Left hindlimb (tissue), 1 donor: ENCODE measurements at places on chromosomes 5 and 9.

GRCh38 chr5:131928957-131929356 lies 16.5 kb downstream of the MEIKIN start:
- DNase-seq: no peak

- DNase-seq: no peak
Measured at GRCh38 chr5:75510417-75510835, 1.0 kb downstream of the CERT1 start.

GRCh38 chr9:98755006-98755618 lies 41.2 kb downstream of the ANKS6 start:
- no peak for DNase-seq

GRCh38 chr5:150340614-150341255 lies 16.8 kb upstream of the TCOF1 start:
- DNase-seq: no peak

GRCh38 chr9:137070201-137070905 lies at the start of gene SAPCD2:
SAPCD2 (minus strand) TSS chr9:137070557; CDS start chr9:137070460, 97 bp downstream.
- peak; percentile 86 for DNase-seq

- peak; percentile 86 for DNase-seq
Measured at GRCh38 chr5:178121391-178122276, 8.3 kb downstream of the N4BP3 start.

GRCh38 chr5:99068944-99069650 lies 140.3 kb upstream of the CHD1 start:
- DNase-seq: no peak

GRCh38 chr9:34957492-34958410 lies at the start of gene PHF24:
PHF24 (plus strand) TSS chr9:34958285; CDS start chr9:34971299, 13,014 bp downstream.
- DNase-seq: peak; percentile 36

GRCh38 chr5:167949435-167949834 lies 342.0 kb upstream of the WWC1 start:
- no peak for DNase-seq

- peak; percentile 86 for DNase-seq
Measured at GRCh38 chr9:16870596-16871335, at the start of gene BNC2. BNC2 (minus strand) TSS chr9:16870670; CDS start chr9:16870648, 22 bp downstream.

GRCh38 chr5:5159282-5160103 lies 19.4 kb downstream of the ADAMTS16 start:
- no peak for DNase-seq

- no peak for DNase-seq
Measured at GRCh38 chr9:4324513-4324912, 24.6 kb upstream of the GLIS3 start.

GRCh38 chr5:124398460-124398859 lies 348.0 kb downstream of the ZNF608 start:
- DNase-seq: no peak

GRCh38 chr5:126847826-126848251 lies 70.9 kb downstream of the LMNB1 start:
- DNase-seq: no peak

DNA sequence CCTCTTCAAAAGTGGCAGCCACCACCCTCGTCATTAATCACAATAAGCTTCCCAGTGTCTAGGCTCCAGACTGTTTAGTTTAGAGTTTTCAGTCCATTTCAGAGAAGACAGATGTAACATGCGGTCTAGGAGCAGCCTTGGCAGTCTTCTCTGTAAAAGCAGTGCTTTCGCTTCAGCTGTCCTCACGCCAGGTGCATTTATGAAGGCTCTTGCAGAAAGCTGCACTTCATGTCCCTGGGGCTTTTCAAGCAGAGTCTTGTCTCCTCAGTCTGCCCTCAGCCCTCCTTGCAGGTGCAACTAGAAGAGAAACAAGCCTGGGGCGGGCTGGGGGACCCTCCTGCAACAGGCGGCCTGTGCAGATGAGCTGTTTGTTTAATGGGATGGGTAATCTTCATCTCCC lies 281.9 kb downstream of the DRD1 start:
- no peak for DNase-seq

DNA sequence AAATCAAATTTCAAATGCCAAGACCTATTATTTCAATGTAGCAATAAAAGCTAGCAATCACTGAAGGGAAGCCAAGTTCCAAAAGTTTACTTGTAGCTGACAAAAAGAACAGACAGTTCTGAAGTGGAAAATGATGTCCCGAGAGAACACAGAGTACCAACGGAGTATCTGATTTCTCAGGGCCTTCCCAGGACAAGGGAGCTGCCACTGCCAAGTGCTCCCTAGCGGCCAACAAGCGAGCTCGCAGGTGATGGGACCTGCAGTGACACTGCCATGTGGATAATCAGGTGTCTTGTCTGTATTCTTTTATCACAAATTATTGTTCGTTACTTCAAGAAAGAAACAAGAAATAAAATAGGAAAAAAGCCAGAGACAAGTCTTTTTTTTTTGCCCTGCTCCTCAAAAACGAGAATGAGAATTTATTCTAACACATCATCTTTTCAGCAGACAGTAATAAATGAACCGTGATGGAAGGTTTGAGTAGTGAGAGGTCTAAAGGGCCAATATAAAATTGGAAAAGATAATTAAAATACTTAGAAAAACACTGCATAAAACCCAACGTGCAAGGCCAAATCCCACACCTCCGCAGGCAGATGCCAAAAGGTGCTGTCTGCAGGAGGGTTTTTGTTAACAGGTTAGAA lies 159.4 kb downstream of the MYO10 start:
- DNase-seq: no peak

DNA sequence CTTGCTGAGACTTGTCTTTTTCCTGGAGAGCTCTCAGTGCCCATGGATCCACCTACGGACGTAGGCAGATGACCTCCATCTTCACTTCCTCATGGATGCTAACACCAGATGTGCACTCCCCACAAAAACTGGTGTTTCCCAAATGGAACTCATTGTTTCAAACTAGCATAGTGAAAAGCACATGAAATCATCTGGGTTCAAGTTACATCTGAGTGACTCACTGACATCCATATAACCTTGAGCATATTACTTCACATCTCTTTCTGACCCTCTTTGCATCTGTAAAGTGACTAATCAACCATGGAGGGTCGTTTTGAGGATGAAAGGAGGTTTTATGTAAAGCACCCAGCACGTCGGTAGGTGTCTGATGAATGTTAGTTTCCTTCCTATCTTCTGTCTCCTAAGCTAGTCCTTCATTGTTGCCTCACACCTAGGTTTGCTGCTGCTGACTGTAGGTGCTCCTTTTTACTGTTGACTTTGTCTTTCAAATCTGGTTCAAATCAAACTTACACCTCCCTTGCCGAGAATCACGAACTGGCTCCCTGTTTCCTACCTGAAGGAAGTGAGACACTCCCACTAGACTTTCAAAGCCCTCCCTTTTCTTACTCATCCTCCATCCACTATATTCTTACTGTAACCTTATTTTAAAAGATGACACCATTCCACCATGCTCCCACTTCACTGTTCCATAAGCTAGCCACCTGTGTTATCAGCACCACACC lies 10.3 kb downstream of the OCLN start:
- DNase-seq: no peak

- no peak for DNase-seq
Measured at GRCh38 chr5:128081111-128081851, 2.3 kb upstream of the SLC12A2 start.

GRCh38 chr5:78634634-78635033 lies 13.9 kb downstream of the LHFPL2 start:
- no peak for DNase-seq

- no peak for DNase-seq
Measured at GRCh38 chr5:1107167-1108022, 4.5 kb downstream of the SLC12A7 start.

- no peak for DNase-seq
Measured at GRCh38 chr5:27325513-27325912, 287.1 kb upstream of the CDH9 start.

DNA sequence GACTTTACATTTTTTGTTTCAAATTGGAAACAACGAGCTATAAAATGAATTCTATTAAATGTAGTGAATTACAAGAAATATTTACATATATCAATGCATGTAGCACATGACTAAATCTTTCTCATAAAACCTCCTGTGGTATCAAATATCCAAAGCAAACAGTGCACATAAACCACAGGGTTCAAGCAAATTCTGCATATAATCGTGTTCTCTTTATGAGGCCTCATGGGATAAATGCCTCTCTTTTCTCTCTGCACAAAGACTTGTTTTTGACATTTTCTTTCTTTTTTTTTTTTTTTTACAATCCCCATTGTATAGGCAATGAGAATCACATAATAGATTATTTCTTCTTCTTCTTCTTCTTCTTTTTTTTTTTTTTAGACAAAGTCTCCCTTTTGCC lies 1117.2 kb upstream of the DMAC1 start:
- no peak for DNase-seq

DNA sequence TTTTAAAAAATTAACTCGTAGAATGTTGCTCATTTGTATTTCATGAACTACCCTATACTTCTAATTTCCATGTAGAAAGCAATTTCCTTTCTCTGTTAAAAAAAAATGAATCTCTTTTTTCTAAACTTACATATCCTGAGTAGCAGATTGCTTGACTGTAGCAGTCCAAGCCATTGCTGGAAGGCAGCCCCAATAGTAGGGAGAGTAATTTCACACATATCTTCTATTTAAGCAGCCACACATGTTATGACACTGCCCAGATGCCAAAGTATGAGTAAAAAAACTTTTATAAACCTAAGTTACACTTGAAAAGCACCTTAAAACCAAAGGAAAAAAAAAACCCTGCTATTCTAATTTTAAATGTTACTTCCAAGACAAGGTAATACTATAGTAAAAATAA lies 69.6 kb downstream of the FBXL17 start:
- no peak for DNase-seq

DNA sequence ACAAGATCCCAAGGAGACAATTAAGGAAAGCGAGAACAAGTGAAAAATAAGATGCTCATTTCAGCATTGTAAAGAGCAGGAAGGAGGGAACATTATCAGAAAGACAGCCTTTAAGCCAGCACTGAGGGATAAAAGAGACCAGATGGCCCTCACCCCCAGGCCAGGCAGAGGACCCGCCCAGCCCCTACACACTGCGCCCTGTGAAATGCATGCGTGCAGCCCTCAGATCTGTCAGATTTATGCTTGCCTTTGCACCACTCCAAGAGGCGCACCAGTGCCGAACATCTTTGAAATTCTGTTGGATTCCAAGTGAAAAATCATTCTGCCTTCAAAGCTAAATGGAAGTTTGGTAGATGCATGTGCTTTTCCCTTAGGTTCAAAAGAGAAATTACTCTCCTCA lies 378.0 kb downstream of the MLLT3 start:
- no peak for DNase-seq

- DNase-seq: no peak
Measured at GRCh38 chr9:121808781-121809180, 157.3 kb downstream of the DAB2IP start.

GRCh38 chr5:83889971-83890745 lies 169.5 kb upstream of the HAPLN1 start:
- no peak for DNase-seq

GRCh38 chr9:135989722-135990467 lies 28.7 kb upstream of the UBAC1 start:
- no peak for DNase-seq

DNA sequence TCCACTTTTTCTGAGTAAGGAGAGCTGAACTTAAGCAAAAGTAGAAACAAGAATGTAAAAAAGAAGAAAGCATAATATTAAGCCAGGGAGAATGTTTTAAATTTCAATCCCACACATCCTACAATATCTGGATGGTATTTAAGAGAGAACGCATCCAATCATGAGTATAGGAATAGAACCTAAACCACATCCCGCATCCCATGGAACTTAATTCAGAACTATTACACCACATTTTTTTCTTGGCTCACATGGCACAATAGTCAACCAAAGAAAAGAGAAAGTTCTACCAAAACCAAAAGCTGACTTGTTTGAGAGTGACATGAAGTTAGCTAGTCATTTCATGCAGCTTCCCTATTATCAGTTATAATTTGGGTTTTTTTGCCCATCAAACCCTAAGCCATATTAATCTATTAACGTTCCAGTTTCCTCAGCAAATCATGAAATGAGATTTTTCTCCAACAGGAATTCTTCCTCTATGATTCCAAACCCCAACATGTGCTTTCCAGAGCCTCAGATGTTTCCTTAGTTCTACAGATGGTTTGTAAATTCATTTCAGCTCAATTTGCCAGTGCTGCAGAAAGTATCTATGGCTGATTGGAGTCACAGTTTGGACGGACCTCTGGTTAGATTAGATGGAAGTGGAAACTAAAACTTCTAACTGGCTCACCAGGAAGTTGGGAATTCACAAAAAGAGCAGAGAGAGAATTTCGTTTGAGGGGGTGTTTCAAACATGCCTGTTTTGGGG lies 22.5 kb downstream of the ADAMTSL1 start:
- DNase-seq: no peak

GRCh38 chr5:168365581-168366081 lies 74.2 kb downstream of the WWC1 start:
- no peak for DNase-seq

DNA sequence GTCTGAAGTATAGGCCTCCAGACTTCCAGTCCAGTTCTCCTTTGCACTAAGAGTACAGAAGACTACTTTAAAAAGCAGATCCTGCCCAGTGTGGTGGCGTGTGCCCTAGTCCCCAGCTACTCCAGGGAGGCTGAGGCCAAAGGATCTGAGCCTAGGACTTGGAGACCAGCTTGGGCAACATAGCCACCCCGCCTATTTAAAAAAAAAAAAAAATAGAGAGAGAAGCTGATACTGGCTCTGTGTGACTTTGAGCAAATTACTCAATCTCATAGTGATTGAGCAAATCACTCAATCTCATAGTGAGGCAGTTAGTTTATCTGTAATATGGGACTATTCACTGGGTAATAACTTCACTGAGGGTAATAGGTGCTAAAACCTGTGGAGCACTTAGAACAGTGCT lies 43.6 kb upstream of the KDM4C start:
- DNase-seq: no peak

DNA sequence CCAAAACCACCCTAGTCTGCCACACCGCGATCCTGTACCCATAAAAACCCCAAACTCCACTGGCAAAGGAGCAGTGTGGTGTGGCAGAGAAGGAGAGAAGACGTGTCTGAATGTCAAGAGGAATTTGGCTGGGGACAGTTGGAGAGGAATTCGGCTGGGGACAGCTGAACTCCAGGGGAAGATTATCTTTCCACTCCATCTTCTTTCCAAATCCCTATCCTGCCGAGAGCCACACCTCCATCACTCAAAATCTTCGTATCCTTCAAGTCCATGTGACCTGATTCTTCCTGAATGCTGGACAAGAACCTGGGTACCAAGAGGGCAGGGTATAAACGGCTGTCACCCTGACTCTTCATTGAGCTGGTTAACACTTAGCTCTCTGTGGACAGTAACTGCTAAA lies 448.1 kb downstream of the ARHGEF28 start:
- DNase-seq: no peak

DNA sequence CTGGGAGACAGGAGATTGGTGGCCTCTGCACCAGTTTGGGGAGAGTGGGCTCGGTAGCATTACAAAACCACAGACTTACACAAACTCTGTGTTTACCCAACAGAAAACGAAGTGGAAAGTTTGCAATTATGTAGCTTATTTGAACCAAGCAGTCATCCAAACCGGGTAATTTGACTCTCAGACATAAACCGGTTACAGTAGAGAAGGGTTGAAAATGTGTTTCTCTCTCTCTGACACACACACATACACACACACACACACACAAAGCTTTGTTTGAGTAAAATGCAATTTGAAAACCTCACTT lies 97.1 kb upstream of the ZNF608 start:
- DNase-seq: peak; percentile 57

GRCh38 chr5:128453121-128453520 lies 84.9 kb downstream of the FBN2 start:
- DNase-seq: no peak

- no peak for DNase-seq
Measured at GRCh38 chr5:142319560-142320429, 5.0 kb downstream of the SPRY4 start.
